ENCODE measurements at places on chromosomes 3 and 15.

GRCh38 chr3:31219131-31219843, 313.4 kb upstream of the STT3B start:
- DNase-seq = no peak

- DNase-seq = no peak
Measured at GRCh38 chr3:64496786-64497490, 190.9 kb downstream of the ADAMTS9 start.

GRCh38 chr3:61802772-61803171, 241.4 kb downstream of the PTPRG start:
- DNase-seq = no peak

GRCh38 chr3:195059006-195059350, 212.0 kb downstream of the XXYLT1 start:
- DNase-seq = no peak

DNA sequence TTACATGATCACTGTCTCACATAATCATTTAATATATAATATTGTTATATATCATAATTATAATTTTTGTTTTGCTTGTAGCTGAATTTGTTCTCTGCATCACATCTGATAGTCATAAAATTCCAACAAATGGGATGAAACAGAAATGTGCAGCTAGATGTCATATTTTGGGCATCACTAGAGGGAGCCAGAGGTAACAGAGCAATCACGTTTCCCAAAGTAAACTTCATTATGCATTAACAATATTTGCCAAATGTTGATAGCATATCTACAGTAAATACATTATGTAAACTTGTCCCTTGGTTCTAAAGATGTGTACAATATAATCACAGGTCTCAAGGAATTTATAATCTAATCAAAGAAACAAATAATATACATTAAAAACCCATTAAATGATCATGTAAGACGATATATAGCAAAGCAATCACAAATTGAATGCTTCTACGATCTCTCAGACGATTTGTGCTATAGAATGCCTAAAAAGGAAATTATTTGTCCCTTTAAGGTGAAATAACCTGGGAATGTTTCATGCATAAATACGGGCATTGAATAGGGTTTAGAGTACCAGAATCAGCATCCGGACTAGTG, 234.2 kb upstream of the MCTP2 start:
- peak; percentile 32 for DNase-seq

GRCh38 chr3:194212161-194212844, 76.4 kb downstream of the HES1 start:
- no peak for DNase-seq

DNA sequence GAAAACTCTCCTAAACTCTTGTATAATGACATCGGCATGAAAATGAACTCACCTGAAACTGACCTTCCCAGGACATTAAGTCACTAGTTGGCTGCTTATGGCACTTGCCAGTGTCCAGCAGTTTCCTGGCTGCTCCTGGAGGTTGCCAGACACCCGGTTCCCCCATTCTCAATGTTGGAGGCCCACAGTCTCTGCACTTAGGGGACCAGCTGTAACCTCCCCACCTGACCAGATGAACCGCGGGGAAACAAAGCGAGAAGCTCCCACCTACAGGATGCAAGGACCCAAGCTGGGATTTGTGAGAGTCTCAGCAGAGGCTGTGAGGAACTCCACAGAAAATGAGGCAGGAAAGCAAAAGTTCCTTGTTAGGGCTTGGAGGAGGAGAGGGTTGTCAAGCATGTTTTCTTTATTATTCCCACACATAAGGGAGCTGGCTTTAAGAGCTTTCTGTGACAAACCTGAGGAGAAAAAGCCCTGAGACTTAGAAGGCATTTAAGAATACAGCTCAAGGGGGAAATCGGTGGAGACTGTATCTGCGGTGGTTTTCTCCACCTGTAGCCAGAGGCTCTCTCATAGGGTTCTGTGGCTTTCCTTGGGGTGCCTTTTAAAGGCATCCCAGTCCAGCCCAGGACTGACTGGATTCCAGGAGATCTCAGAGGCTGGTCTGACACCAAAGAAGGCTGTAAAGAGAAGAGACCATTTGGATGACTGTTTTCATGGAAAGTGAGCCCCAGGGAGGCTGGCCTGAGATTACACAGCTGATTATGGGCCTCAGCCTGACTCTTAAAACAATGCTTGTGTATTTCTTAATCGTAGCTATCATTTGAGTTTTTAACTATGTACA, 4.6 kb downstream of the TPM1 start:
- DNase-seq = no peak

DNA sequence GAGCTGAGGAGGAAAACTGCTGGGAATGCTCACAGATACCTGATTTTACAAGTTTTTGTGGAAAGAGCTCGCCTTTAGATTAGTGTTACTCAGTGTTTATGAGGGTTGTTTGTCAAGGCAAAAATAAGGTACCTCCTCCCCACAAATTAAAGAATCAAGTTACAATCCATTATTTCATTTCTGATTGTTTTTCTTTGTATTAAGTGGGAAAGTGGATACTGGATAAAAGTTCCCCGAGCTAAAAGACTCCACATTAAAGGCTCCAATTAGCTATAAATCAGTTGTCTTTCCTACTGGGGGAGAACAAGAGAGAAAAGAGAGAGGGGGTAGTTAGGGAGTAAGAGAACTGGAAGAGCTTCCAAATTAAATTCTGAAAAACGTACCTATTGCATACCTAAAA, 1.9 kb downstream of the ALDH1A2 start:
- DNase-seq = no peak

DNA sequence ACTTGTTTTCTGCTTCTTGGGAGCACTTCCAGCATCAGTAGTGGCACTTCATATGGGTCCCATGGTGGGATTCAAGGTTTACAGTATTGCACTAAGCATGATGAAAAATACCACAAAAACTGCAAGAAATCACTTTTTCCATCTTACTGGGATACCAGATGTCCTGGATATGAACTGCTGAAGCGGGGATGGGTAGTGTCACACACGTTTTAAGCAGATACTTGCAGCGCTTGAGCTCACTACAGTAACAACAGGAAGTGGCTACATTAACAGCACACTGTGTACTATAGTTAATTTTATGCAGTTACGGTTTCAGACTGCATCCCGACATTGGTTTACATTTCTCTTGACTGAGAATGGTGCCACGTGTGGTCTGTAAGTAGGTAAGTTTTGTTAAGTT, 3.5 kb upstream of the ISG20 start:
- no peak for DNase-seq

DNA sequence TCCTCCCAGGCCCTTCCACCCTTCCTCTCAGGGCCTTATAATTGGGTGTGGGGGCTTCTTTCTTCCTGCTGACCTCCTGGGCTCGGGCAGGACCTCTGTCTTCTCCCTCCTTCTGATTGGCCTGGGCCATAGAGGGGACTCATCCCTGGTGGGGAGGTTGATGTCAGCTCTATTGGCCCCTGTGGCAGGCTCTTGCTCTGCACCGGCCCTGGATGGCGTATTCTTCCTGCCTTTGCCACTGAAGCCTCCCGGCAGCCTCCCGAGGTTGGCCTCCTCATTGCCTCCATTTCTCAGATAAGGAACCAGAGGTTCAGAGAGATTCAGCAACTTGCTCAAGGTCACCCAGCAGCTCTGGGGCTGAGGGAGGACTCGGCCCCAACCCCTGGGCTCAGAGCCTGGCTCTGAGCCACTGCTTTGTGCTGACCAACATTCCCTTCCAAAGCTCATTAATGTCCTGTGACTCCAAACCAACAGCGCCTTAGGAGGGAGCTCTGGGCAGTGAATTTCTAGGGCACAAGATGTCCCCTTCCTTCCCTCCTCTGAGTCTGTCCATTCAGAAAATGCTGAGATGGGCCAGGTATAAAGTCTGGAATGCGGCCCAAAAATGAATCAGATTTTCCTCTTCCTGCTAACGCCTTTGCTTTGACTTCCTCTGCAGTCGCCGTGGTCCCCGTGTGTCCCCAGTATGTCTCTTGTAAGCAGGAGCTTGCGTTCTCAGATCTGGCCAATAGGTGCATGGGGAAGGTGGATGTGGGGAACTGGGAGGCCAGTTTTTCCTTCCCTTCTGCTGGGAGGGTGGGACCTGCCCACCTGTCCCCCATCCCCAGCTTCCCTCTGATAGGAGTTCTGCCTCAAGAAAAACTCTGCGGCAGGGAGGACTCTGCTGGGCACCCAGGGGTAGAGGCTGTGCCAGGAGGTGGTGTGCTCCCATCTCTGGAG, 74.2 kb downstream of the HMCES start:
- no peak for DNase-seq

GRCh38 chr15:70308011-70308734, 210.5 kb upstream of the TLE3 start:
- no peak for DNase-seq

DNA sequence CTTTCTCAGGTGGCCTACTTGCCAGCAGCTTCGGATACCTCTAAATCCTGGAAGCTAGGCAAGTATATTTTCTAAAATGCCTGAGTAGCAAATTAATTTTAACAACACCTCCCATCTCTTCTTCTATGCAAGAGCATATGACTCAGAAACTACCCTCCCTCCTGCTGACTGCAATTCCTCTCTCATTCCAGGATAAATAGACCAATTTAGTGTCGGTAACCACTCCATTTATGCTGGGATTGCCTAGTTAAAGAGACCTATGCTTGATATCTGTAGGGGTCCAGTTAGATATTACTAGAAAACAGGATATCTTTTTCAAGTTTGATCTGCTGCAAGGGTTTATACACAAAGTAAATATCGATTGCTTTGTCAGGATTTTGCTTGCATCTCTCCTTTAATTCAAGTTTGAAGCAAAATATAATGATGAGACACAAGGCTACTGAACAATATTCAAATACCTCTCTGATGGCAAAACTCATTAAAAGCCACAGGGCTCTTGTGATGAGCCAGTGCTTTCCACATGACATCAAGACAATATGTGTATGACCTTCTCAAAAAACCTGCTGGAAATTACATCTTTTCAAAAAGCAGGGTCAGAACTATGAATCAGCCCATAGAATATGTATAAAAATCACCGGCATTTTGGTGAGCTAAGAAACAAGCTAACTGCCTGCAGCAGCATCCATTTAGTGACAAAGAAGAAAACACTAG, 491.6 kb upstream of the NECTIN3 start:
- DNase-seq = no peak

DNA sequence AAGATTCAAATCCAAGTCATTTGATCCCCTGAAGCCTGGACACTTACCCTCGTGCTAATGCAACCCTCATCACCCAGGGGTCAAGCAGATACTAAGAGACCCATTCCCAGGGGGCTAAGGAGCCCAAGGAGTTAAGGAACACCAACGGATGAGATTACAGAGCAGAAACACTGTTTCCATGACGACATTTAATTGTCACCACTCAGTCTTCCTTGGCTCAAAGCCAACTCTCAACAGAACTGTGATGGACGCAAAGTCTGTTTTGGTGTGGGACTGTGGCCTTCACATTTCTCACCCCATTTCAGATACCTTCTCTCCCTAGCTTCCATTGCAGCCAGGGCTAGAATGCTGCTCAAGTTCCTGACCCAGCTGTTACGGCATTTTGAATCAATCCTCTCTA, 383.5 kb upstream of the WNT5A start:
- no peak for DNase-seq

DNA sequence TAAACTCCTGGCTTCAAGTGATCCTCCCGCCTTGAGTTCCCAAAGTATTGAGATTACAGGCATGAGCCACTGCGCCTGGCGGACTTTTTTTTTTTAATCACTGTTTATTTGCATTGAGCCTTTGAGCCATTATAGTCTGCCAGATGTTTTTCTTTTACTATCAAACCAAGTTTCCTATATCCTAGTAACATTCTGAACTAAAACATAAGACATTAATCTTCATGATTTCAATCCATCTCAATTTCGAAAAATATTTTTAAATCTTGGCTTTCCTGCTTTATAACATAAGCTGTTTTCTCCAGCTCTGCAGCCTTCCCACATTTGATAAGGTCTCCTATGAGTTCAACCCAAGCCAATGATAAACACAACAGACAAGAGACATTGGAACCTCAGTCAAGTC, 75.4 kb downstream of the UMPS start:
- DNase-seq = no peak

DNA sequence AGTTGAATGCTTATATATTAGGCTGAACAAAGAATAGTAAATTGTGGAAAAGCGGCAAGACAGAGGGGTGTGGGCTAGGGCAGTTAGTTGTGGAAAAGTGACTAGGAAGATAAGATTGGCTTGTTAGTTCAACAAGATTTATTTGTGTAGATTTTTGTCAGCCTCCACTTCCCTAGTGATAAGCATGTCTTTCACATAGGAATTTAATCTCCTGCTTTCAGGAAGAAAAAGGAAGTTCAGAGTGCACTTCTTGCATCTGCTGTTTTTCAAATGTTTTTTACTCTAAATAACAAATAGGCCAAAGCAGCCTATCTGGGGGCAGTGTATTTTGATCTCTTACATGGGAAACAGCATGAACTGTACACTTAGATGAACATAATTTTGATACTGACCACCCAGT, 919.9 kb downstream of the NAALADL2 start:
- no peak for DNase-seq

DNA sequence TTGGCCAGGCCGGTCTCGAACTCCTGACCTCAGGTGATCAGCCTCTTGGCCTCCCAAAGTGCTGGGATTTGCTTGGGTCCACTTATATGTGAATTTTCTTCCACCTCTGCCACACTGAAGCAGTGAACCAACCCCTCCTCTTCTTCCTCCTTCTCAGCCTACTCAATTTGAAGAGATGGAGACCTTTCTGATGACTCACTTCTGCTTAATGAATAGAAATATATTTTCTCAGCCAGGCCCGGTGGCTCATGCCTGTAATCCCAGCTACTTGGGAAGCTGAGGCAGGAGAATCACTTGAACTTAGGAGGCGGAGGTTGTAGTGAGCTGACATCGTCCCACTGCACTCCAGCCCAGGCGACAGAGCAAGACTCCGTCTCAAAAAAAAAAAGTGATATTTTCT, 46.8 kb upstream of the GATM start:
- DNase-seq = no peak

GRCh38 chr15:77395013-77395774, 24.7 kb downstream of the PEAK1 start:
- DNase-seq = no peak

DNA sequence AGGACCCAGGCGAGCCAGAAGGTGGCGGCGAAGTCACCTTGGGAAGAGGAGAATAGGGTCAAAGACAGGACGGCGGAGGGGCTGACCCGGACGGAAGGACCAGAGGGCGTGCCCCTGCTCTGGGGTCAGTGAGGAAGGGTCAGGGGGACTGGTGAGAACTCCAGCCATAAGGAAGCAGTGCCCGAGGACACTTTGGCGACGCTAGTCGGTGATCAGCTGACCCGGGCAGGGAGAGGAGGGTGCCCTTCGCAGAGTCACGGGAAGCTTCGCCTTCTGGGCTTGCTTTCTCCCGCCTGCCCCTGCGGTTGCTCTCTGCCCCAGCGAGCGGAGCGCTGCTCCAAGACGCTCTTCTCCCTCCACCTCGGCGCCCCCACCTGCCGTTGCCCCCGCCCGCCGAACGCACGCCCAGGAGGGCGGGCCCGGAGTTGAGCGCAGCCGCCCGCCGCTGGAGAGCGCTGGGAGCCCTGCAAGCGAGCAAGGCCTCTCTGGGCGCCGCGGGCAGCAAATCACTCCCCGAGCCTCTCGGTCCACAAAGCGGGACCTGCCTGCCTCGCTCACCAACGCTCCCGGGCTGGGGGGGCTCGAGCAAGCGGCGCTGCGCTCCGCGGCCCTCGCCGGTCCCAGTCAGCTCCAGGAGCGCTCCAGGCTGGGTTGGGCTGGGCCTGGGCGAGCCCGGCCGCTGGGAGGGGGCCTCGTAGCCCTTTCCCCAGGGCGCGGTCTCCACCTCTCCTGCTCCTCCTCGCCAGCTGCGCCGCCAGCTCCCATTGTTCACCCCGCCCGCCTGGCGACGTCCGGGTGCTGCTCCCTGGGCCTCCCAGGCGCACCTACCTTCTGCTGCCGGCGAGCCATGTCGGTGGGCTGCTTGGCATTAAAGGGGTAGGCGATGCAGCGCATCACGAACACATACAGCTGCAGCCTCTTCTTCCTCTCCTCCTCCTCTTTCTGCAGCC, 1.2 kb downstream of the CADPS start:
- DNase-seq = peak; percentile 80

- DNase-seq = no peak
Measured at GRCh38 chr3:154904328-154904727, 175.8 kb upstream of the MME start.

Data from urothelium cell line (cell line).